GM12878 (cell line): ENCODE measurements at places on chromosomes 7 and 10.

DNA sequence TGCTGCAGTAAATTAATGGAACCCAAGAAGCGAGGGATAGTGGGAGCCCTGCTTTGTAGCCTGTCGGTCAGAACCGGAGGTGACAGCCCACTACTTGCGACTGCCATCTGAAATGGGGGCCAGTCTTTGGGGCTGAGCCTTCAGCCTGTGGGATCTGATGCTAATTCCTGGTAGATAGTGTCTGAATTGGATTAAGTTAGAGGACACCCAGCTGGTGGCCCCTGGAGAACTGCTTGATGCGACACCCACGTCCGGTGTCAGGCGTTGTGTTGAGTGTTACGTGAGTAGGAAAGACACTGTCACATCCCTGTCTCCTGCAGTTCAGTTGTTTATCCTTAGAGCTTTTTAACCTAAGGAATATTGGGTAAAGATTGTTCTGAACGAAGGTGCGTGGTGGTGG is 5.0 kb downstream of the EIF3B start:
- no peak for DNase-seq

GRCh38 chr7:51023547-51023946 is 240.9 kb upstream of the GRB10 start:
- no peak for DNase-seq

DNA sequence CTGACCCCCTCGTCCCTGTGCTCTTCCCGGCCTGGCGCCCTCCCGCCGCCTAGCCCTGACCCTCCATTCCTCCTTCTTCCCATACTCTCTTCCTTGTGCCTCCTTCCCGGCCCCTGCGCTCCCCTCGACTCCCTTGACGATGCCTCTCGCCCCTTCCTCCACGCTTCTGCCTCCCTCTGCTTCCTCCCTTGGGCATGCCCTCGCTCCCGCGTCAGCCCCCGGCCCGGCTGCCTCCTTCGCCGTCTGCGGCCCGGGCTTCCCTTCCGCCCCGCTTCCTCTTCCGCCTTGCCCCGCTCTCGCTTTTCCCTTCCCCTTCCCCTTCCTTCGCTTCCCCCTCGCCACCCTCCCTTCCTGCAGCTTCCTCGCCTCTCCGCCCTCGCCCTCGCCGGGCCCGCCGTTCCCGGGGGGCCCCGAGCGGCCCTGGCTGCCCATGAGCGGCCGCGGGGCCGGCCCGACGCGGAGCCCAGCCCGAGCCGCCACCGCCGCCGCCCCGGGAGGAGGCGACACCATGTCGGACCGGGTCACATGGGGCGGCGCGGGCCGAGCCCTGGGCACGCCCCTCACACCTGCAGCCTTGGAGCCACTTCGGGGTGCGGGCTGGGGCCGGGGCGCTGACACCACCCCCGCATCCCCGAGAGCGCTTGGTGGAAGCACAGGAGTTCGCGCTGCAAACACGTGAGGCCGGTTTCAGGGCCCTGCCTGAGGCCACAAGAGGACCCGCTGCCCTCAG is at the start of gene FBXW4:
TSS of gene FBXW4 (minus strand) at position 497 of the 730 bp plus-strand sequence. CDS start at position 432, 65 bp downstream.
- no peak for DNase-seq

DNA sequence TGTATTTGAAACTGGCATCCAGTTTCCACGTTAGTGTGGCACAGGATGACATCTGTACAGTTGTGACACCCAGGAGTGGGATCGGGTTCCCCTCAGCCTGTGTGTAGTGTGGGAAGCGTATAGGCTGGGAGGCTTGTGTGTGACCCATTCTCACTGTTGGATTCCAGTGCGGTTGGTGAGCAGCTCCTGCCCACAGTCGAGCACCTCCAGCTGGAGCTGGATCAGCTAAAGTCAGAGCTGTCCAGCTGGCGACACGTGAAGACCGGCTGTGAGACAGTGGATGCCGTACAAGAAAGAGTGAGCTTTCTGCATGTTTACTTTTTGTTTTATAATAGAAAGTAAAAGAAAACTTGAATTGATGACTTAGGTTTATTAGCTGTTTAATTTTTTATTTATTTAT is 18.7 kb upstream of the GET4 start:
- DNase-seq, result no peak

DNA sequence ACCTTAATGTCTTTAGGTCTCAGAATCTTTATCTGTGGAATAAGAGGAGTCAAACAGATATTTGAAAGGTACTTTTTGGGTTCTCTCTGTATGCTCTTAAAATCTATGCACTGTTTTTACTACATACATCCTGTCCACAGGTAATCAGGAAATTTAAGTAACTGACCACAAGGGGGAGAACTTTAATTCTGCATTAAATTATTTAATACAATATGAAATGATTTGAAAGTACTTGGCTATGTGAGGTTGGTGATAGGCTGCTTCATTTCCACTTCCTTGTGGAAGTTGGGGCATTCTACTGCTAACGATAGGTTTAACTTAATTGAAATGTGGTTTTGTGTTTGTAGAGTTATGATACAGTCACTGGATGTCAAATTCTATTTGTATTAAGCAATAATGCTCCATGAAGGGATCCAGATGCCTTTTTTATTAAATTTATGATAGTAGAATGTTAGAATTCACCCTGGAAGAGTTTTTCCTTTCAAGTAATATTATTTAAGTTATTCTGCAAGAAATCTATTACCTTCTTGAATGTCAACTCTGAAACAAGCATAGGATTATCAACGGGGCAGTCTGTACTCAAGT is 6.0 kb downstream of the TEX47 start:
- DNase-seq, result no peak

- DNase-seq, result no peak
These were observed 11.9 kb downstream of the SFXN4 start for GRCh38 chr10:119153661-119154060.

DNA sequence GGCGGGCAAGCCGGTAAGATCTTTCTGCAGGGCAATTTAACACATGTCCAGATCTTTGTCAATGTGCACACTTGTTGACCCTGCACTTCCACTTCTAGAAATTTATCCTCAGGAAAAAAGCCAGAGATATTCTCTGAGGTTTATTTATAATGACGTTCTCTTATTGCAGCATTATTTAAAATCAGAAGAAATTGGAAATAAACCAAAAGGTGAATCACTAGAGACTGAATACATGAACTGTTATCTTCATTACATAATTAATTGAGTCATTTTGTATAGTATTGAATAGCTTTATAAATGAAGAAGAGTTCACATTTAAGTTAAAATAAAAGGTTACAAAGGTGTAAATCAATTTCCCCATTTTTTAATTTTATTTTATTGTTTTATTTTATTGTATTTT is 16.3 kb upstream of the SAR1A start:
- no peak for DNase-seq

- DNase-seq, result no peak
These were observed 109.2 kb downstream of the ARHGAP12 start for GRCh38 chr10:31819391-31819820.

GRCh38 chr10:119061352-119061751 is 19.3 kb downstream of the EIF3A start:
- DNase-seq, result no peak

GRCh38 chr7:78130446-78131215 is 332.1 kb downstream of the PHTF2 start:
- DNase-seq, result no peak

- DNase-seq, result no peak
These were observed 69.5 kb upstream of the RSBN1L start for GRCh38 chr7:77626586-77627308.

DNA sequence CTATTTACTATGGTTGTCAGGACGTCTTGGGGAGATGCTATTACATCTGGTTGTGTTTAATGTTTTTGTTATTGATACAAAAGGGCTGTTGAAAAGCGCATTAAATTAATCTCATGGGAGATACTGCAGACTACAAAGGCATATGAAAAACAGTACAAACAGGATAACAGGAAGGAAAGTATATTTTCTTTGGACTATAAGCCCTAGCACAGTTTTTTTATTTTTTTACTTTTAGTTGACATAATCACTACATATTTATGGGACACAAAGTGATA is 341.3 kb downstream of the ARL4A start:
- DNase-seq, result no peak

DNA sequence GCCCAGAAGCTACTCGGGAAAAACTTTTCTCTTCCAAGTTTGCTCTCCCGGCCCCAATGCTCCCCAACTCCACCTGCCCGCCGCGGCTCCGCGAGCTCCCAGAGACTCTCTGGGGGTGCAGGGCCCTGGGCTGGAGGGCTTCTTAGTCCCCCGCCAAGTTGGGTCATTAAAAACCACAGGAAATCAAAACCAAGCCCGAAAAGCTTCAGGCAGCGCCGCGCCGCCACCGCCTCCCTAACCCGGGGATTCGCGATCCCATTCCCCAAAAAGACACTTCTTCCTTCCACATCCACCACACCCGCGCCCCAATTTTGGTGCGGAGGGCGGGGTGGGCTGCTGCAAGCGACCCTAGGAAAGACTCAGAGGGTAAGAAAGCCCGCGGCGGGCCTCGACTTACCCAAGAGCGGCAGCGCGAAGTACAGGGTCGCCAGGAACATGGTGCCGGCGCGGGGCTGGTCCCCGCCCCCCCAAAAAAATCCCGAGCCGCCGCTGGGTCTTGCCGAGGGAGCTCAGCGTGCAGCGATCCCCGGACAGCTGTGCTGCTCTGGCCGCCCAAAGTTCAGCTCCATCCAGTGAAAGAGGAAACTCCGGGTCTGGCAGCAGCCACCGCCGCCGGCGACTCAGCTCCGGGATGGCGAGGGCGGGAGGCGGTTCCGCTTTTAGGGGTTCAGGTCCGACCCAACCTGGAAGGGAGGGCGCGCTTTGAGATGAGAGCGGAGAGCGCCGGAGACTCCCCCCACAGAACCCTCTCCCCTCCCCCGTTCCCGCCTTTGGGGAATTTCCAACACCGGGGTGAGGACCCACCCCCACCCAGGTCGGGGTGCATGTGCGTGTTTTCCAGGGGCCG is 1.2 kb downstream of the GFRA1 start:
- DNase-seq, result no peak

DNA sequence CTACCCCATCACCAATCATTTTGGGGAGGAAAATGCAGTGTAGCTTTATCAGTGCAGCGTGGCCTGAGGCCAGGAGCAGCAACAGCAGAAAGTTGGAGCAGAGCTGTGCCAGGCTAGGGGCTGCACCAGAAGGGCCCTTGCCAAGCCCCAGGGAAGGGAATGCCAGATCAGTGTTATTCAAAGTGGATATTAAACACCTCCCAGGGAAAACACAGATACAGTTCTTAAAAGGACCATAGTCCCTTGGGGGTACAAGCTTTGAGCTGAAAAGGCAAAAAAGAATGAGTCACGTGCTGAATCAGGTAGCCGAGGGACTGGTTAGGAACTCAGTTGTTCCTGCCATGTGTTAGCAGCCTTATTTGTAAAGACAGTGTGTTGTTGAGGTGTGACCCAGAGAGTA is 54.0 kb downstream of the GSDME start:
- no peak for DNase-seq

GRCh38 chr10:92681306-92681834 is 8.4 kb upstream of the HHEX start:
- no peak for DNase-seq

GRCh38 chr10:26485150-26485941 is 47.2 kb downstream of the APBB1IP start:
- no peak for DNase-seq

- DNase-seq, result no peak
These were observed 43.5 kb downstream of the LOXL4 start for GRCh38 chr10:98224509-98224908.

DNA sequence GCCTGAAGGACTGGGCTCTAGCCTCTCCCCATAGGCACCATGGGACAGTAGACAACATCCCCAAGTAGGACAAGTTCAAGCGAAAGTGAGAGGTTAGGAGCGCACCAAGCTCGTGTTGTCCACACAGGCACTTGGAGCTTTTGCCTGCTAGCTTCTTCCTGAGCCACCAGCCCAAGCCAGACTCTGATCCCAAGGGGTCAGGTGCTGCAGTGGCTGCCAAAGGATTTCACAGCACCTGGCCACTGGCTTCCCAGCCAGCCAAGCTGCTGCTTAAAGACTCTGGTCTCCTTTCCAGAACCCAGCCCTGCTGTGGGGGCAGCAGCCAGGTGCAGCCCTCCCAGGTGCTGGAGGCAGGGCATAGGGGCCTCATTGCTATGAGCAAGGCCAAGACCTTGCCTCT is 33.0 kb upstream of the UNC5B start:
- no peak for DNase-seq

DNA sequence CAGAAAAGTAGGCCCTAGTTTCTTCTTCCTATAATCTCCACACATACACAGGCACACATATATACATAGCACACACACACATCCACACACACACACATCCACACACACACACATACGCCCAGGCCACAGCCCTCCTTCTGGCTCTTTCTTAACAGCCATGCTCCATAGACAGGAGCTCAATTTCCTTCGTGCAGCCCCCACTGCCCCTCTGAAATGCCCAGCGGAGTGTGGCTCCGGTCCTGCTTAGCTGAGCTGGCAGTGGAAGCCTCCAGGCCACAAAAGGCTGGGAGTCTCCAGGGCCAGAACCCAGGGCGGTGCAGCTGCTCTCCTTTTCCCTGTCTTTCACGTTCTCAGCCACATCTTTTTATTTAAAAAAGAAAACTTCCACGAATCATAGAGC is 282.9 kb upstream of the IGFBP3 start:
- no peak for DNase-seq

GRCh38 chr10:13106387-13107045 is 6.6 kb downstream of the OPTN start:
- DNase-seq, result no peak

DNA sequence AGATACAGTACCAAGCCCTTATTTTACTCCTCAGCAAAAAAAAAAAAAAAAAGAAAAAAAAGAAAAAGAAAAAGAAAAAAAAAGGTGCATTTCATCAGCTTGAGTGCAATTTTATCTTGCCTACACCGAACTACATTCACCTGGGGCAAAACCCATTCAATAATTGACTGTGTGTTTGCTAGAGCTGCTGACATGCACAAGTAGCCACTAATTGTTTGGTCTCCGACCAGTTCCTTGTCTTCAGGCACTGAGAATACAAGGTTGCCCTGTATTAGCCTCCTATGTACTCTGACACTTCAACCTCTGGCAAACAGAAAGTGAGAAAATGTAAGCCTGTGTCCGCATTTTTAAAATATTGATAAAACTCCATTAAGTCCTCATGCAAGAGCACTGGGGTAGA is 1579.4 kb upstream of the LRRTM3 start:
- DNase-seq, result no peak

DNA sequence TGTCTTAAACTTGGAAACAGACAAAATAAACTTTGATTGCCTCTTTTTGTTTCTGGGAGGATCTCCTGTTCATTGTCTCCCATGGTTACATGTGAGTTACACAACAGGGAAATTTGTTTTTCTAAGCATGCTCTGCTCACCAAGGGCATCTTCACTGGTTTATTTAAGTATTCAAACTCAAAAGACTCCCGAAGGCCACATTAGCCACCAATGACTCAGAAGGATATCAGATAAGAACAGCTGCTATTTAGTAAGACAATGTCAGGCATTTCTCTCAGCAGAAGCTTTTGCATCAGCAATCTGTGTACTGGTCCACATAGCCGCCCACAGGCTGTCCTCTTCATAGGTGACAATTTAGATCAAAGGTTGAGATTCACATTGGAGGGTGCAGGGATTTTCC is 19.3 kb downstream of the OR6B1 start:
- DNase-seq, result no peak

GRCh38 chr7:132446260-132446659 is 130.0 kb downstream of the PLXNA4 start:
- DNase-seq, result no peak

DNA sequence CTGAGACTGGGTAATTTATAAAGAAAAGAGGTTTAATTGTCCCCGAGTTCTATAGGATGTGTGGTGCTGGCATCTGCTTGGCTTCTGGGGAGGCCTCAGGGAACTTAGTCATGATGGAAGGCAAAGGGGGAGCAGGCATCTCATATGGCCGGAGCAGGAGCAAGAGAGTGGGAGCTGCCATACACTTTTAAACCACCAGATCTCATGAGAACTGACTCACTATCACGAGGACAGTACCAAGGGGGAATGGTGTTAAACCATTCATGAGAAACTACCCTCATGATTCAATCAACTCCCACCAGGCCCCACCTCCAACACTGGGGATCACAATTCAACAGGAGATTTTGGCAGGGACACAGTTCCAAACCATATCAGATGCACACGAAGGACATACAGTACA is 199.9 kb upstream of the DPP6 start:
- DNase-seq, result no peak
